ENCODE measurements at places on chromosomes 6 and 20.

DNA sequence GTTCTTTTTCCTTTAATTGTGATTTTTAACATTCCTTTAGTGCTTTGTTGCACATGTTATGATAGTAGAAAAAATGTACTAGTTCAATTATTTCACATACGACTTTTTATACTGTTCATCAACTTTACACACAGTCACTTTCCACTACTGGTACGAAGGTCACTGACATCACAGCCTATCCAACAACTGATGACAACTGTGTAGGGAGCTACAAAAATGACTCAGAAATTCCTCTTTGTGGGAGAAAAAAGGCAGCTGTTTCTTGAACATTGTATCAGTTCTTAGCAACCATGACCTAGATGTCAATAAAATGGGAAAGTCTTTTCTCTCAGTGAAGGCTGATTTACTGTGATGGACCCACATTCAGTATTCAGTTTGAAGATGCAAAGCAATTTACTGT lies 7.0 kb upstream of the ID4 start:
- DNase-seq, result no peak

DNA sequence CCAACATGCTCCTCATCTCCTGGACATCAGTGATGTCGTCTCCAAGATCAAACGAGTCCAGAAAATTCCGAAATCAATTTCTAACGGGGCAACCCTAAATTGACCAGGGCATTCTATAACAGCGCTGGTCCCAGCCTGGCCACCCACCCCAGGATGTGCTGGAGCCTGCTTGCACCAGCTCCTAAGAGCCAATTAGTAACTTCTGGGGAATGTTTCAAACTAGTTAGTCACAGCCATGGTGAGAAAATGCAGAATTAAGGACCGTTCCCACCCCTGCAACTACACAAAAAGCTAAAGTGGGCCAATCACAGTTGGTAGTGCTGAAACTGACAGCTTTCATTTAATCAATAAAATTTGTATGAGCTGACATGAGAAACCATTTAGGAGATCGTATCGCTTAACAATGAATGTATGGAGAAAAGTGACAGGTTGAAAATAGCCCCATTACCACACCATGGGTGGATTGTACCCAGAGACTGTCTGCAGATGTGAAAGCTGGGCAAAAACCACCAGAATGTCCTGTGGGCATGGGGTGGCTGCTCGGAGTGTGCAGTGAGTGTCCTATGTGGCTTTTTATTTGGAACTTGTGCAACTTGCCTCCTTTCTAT lies 165.7 kb upstream of the AFDN start:
- DNase-seq, result no peak

DNA sequence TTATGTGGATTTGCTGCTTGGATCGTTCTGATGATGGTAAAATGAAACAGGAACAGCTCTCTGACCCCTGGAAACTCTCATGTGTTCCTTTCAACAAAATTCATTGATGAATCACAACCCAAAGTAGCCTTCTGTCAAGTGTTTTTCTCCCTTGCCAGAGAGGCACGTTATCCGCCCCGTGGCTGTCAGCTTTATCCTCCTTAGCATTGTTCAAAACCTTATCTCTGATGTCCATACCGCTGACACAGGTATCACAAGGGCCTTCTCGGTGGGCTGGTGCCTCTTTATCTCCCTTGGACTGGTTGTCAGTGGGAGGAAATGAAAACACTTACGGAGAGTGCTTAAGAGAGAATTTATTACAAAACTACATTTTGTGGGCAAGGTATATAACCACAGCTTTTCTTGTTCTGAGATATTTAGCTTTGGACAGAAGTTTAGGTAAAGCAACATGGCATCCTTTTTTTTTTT lies 84.9 kb downstream of the TIAM2 start:
- DNase-seq, result no peak

DNA sequence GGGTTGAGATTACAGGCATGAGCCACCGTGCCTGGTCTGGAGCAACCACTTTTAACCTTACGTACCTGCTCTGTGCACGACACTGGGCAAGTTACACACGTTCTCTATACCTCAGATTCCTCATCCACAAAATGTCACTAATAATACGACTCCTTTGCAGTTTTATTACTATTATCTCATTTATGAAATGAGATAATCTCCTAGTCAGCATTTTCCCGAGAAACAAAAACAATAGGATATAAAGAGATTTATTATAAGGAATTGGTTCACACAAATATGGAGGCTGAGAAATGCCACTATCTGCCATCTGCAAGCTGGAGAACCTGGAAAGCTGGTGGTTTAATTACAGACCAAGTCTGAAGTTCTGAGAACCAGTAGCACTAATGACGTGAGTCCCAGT lies 12.0 kb upstream of the KIF13A start:
- DNase-seq, result no peak

GRCh38 chr6:11744753-11745152 lies 33.9 kb downstream of the ADTRP start:
- no peak for DNase-seq

DNA sequence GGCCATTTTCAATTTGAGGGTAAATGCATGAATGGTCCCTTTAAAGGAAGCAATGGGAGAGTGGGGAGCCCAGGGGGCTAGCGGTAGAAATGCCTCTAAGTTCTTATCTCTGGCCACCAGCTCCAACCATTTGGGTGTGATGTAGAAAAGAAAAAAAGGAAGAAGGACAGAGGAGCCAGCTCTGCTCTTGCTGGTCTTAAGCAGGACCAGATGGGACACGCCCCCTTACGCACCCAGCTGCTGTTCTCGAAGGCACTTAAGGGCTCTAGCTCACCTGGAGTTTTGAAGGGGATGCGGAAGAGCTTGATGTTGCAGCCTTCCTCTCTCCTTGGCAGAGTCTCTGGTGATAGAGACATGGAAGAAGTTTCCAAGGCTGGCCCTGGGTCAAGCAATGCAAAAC lies 59.5 kb upstream of the RNF144B start:
- no peak for DNase-seq

DNA sequence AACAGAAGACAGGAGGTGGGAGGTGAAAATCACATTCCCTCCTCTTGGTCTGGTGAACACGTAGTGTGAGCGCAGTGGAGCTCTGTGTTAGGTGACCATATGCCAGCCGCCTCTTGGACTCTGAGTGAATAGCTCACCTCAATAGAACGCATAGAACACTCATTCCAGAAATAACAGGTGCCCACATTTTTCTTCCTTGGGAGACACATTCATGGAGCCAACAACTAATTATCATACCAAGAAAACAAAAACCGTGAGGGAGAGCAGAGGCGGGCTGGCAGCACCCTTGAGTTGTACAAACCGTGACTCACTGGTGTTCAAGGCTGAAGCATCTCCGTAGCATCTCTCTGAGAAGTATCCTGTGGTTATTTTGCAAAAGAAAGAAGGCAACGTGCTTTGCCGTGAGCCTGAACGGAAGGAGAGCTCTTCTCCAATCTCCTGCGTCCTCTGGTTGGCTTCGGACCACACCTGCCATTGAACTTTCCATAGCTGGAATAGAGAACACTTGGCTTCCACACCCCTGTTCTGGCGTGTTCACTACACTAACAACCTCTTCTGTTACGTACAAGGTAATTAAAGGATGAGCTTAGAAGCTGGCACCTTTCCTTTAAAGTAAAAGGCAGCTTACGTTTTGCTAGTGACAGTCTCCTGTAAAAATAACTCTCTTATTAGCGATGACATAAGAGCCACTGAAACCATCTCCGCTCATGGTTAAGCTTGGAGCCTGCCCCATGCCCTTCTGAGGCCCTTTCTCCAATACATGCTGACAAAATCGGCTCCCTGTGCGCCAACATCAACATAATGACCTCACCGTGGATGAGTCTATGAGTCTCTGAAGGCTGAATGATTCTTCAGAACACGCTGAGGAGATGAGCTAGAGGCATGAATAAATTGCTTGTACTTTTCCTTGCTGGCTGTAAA lies 30.2 kb upstream of the SGK1 start:
- DNase-seq, result no peak

GRCh38 chr6:152566103-152566875 lies 70.9 kb downstream of the SYNE1 start:
- no peak for DNase-seq

DNA sequence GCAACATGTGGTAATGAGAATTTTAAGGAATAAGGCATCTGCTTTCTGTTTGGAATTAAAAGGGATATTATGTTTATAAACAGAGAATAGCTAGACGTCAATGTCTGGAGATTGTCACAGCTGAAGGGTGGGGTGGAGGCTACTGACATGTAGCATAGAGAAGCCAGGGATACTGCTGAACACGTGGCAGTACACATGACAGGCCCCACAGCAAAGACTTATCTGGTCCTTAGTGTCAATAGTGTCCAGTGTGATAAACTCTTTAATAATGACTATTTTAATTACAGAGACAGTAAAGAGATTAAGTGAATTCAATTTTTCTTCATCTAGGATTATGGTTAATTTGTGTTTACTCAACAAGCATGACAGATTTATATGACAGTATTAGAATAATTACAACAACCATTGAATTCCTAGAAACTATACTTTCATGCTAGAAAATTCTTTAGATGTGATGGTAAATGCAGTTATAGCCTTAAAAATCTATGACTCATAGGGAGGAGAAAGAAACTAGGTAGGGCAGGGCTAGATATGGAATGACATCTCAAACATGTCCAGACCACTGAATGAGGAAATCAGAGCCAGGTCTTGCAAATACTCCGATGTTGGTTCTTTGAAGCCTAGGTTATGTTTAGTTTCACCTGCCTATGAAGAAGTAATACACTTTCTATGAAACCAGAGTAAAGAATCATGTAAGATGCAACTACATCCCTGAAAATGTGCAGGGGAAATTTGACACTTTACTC lies 399.5 kb downstream of the PHF3 start:
- no peak for DNase-seq

- no peak for DNase-seq
Measured at GRCh38 chr6:6796818-6797217, 208.3 kb downstream of the LY86 start.
